ENCODE measurements at places on chromosomes 4 and X. TPM values are rescaled to one million over a fixed set of nuclear protein-coding genes. Genes with fewer than 3 reads are reported as not detected.

The MAGEA10 gene
- total RNA-seq: not detected

DNA sequence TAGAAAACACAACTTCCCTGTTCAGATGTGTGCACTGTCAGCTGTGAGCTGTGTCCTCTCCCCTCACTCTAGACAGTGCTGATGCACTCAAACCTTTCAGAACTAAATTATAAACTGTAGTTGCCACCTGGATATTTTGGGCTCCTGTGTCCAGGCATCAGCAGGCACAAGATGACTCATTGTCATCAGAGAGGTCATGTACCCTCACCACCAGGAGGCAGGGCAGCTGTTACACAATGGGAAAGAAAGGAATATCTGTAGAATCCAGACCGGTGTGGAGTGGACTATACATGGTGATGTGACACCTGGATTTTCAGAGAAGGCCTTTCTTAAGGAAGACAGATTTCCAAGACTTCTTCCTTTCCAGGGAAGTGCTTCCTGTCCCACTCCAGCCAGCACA is 854.4 kb upstream of the AGA start:
- no peaks in the 10 kb centered on the region for H3K36me3 ChIP-seq
- H3K27ac ChIP-seq: no peak overlapping the region
- H3K27me3 ChIP-seq: no peaks in the 10 kb centered on the region
- no peaks in the 10 kb centered on the region for H3K4me1 ChIP-seq

GRCh38 chrX:42697544-42697943 is 80.4 kb downstream of the PPP1R2C start:
- no peak overlapping the region for H3K4me3 ChIP-seq
- H3K27me3 ChIP-seq: no peaks in the 10 kb centered on the region
- no peak for DNase-seq
- H3K4me1 ChIP-seq: no peaks in the 10 kb centered on the region

GRCh38 chrX:147478899-147479298 is 432.8 kb upstream of the FMR1 start:
- H3K27me3 ChIP-seq: no peaks in the 10 kb centered on the region
- H3K27ac ChIP-seq: no peak overlapping the region
- H3K36me3 ChIP-seq: no peaks in the 10 kb centered on the region
- no peak overlapping the region for H3K4me3 ChIP-seq
- no peaks in the 10 kb centered on the region for H3K4me1 ChIP-seq

DNA sequence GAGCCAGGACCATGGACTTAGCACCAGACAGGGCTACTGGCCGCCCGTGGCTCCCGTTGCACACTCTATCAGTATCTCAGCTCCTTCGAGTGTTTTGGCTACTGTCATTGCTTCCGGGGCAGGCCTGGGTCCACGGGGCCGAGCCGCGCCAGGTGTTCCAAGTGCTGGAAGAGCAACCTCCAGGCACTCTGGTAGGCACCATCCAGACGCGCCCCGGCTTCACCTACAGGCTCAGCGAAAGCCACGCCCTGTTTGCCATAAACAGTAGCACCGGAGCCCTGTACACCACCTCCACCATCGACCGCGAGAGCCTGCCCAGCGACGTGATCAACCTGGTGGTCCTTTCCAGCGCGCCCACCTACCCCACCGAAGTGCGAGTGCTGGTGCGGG is 1.6 kb downstream of the FAT4 start:
- H3K27me3 ChIP-seq: no peaks in the 10 kb centered on the region
- peaks cover 13% of the 10 kb centered on the region for H3K4me1 ChIP-seq
- H3K4me3 ChIP-seq: peak overlapping the region; percentile 93
- H3K36me3 ChIP-seq: no peaks in the 10 kb centered on the region
- peak overlapping the region; percentile 81 for H3K27ac ChIP-seq
- DNase-seq: peak; percentile 65

DNA sequence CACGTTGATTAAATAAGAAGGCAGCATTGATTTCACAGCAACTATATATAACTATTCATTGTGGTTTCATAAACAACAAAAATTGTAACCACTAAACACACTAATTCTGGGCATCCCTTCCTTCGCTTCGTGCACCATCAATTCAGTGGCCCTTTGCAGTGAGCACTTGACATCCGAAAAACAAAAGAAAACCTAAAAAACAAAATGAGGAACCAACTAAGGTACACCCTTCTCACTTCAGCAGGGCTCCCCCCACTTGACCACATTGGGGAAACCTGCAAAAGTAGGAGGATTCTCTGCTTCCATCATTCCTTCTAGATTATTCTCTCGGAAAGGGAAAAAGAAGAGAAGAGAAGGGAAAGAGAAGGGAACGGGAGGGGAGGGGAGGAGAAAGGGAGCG is 28.3 kb downstream of the NBDY start:
- no peak overlapping the region for H3K4me3 ChIP-seq
- H3K4me1 ChIP-seq: no peaks in the 10 kb centered on the region
- H3K36me3 ChIP-seq: no peaks in the 10 kb centered on the region
- peaks cover 6% of the 10 kb centered on the region for H3K27me3 ChIP-seq

DNA sequence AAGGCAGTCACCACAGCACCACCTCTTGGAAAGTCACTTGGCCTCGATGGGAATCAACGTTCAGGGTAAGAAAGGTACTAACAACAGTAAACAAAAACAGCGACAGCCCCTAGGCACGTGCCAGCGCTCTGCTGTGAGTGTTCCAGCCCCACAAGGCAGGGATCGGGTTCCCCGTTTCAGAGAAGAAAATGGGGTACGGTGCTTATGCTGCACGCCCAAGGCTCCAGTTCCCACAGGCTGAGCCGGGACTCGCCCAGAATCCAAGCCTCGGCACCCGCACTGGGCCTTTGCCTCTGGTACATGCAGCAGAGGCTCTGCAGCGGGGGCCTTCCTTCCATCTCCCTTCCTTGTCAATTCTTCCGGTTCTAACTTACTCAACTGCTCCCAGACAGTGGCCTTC is 37.3 kb downstream of the WDR1 start:
- no peak overlapping the region for H3K27ac ChIP-seq
- peaks cover 5% of the 10 kb centered on the region for H3K4me1 ChIP-seq
- H3K36me3 ChIP-seq: peaks cover 100% of the 10 kb centered on the region
- DNase-seq: no peak
- no peaks in the 10 kb centered on the region for H3K27me3 ChIP-seq

DNA sequence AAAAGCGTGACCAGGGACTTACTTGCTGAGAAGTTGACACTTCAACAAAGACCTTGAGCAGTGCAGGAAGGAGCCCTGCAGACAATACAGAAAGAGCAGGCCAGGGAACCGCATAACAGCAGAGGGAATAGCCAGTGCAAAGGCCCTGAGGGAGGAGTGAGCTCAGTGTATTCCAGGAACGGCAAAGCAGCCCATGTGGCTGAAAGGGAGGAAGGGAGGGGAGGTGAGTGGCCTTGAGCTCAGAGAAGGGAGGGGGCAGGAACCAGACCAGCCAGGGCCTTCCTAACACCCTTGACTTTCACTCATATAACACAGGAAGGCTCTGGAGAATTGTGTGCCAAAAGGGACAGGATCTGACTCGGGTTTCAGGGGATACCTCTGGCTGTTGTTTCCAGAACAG is 112.2 kb downstream of the BCOR start:
- no peak for DNase-seq
- no peaks in the 10 kb centered on the region for H3K36me3 ChIP-seq
- peaks cover 3% of the 10 kb centered on the region for H3K4me1 ChIP-seq
- H3K27ac ChIP-seq: no peak overlapping the region
- no peaks in the 10 kb centered on the region for H3K27me3 ChIP-seq
- H3K4me3 ChIP-seq: no peak overlapping the region

All from psoas muscle (tissue), 8 donors.